ENCODE measurements at places on chromosomes 12 and 14. TPM values are rescaled to one million over a fixed set of nuclear protein-coding genes. Genes with fewer than 3 reads are reported as not detected.

- H3K27ac ChIP-seq = no peak overlapping the region
- no peaks in the 10 kb centered on the region for H3K27me3 ChIP-seq
- no peak overlapping the region for H3K4me3 ChIP-seq
- DNase-seq = no peak
- H3K4me1 ChIP-seq = peaks cover 3% of the 10 kb centered on the region
These were observed 10.6 kb downstream of the TMED10 start for GRCh38 chr14:75165586-75166391.

DNA sequence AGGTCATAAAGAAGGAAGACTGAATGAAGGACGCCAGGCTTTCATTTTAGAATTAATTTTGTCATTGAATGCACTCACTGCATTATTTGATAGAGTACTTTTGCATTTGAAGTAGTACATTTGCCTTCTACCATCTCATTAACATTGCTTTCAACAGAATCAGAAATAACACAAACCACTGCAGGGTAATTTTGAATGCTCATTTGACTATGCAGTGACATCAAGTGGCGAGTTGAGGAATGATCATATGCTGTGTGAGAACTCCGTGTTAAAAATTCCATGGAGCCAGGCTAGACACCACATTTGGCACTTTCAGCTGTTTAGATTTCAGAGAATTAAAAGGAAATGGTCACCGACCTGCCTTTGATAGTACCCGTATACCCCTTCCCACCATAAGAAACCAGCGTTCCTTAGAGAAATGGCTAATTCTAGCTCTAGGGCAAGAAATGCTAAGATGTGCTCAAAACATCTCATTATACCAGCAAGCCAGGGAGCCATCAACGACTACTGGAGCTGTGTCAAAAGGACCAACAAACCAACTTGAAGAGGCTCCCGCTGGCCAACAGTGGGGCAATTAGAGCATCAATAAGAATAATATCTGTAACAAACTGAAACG lies 16.5 kb downstream of the HEBP1 start:
- no peaks in the 10 kb centered on the region for H3K4me1 ChIP-seq
- H3K27me3 ChIP-seq = no peaks in the 10 kb centered on the region
- H3K27ac ChIP-seq = no peak overlapping the region
- DNase-seq = no peak
- peaks cover 31% of the 10 kb centered on the region for H3K36me3 ChIP-seq

- no peak overlapping the region for H3K27ac ChIP-seq
- DNase-seq = no peak
- H3K27me3 ChIP-seq = no peaks in the 10 kb centered on the region
- H3K4me1 ChIP-seq = no peaks in the 10 kb centered on the region
These were observed 63.1 kb upstream of the ARID2 start for GRCh38 chr12:45666396-45666795.

GRCh38 chr12:132429602-132429945 lies 60.4 kb upstream of the FBRSL1 start:
- peak; percentile 94 for DNase-seq
- no peaks in the 10 kb centered on the region for H3K36me3 ChIP-seq
- no peak overlapping the region for H3K27ac ChIP-seq
- H3K4me1 ChIP-seq = peaks cover 45% of the 10 kb centered on the region
- H3K4me3 ChIP-seq = no peak overlapping the region

Gene TMEM63C
- 1.2 TPM for total RNA-seq

DNA sequence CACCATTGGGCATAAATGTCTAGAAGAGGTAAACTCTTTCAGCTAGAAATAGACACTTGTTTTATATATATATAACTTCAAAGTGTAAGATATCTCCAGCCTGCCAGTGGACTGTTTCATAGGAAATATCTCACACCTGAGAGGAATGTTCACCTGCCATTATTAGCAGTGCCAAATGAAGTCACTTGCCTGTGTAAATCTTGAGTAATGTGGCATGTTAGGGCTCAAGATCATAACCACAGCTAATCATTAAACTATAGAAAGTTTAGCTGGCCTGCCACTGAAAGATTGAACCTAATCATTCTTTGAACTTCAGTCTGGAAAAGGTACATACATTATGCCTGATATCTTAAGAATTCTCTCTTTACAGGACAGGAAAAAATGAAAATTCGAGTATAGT lies 25.5 kb upstream of the KCNJ8 start:
- DNase-seq = no peak
- no peak overlapping the region for H3K4me3 ChIP-seq
- no peaks in the 10 kb centered on the region for H3K36me3 ChIP-seq
- no peaks in the 10 kb centered on the region for H3K27me3 ChIP-seq
- H3K4me1 ChIP-seq = no peaks in the 10 kb centered on the region

Gene TEP1
- total RNA-seq = 21.8 TPM

- H3K4me1 ChIP-seq = no peaks in the 10 kb centered on the region
- peak within 1 kb of the TSS; percentile 54 for H3K4me3 ChIP-seq
- DNase-seq = no peak
- H3K27me3 ChIP-seq = no peaks in the 10 kb centered on the region
- peak within 1 kb of the TSS; percentile 77 for H3K27ac ChIP-seq
These were observed at the start of gene RHOF for GRCh38 chr12:121793440-121793837. Gene RHOF, minus strand, starts transcription at chr12:121793688. Its CDS starts 55 bp downstream, at chr12:121793633.

Measured in lung (tissue), 17 donors.